ENCODE measurements at places on chromosomes 13 and 19.

DNA sequence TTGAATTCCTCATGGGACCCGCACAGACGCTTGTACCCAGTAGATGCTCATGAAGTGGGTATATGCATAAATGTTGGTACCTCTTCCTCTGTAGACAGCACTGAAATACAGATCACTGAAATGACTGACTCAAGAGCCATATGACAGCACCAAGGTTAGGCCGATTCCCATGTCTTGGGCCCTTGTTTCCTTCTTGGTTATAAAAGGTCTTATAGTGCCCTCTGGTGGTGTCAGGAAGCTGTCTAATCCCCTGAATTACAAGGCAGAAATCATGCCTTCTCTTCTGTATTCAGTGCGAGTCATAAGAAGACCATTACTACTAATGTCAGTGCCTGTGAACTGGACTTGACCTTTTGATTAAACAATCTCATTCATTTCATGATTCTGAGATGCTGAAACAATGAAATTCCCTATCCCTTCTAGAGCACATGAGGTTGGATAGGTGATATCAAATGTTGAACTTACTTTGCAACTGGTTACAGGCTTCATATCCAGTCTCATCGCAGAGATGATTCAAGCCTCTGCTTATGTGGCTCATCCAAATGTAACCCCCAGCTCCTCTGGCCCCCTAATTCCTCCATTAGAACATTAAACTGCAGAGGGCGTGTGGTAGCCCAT, 59.7 kb downstream of the SPATA13 start:
- no peak for DNase-seq

GRCh38 chr13:44763615-44764301, 187.6 kb upstream of the TSC22D1 start:
- DNase-seq = no peak

DNA sequence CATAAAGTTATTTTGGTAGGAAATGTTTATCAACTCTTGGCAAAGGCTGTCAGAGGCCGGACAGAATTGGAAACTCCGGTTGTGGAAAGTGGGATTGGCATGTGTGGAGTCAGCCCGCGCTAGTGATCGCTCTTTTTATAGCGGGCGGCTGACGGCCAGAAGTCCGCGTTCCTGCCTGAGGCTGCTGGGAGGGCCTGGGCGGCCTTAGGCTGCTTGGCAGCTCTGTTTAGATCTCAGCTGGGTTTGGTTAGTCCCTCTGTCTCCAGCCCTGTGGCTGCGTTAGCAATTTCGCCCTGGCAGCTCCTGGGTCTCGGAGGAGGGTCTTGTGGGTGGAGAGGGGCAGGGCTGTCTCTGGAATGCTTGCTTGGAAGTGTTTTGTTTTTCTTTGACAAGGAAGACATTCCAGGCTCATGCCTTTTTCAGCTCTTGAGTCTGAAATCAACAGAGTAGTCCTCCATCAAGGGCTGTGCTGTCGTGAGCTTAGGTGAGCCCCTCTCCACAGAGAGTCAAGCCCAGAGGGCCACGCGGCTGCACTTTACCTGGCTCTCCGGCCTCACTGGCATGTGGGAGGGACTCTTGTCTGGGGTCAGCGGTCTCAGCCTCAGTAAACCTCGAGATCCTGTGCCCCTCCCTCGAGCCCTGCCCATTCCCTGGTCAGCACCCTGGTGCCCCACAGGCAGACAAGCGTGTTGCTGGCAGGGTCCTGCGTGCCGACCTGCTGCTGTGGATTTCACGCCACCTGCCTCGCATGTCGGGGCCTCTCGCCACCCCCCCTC, 22.5 kb downstream of the DOT1L start:
- no peak for DNase-seq

GRCh38 chr19:45187421-45188100, 9.0 kb downstream of the BLOC1S3 start:
- no peak for DNase-seq

DNA sequence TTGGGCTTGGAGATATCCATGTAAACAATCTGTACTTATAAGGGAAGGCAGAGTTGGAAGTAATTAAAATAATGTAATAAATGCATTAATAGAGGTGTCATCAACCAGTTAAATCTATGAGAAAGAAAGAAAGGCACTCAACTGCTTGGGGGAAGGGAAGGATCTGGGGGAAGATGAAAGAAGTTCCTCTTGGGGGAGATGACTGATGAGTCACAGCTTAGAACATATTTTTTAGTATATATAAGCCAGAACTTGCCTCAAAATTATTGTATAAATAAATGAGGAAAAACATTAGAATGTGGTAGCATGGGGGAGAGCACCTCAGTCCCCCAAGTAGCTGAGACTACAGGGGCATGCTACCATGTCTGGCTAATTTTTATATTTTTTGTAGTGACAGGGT, 205.8 kb downstream of the GGACT start:
- no peak for DNase-seq

- DNase-seq = peak; percentile 80
These were observed 603 bp downstream of the RFX1 start for GRCh38 chr19:14005349-14006084.

DNA sequence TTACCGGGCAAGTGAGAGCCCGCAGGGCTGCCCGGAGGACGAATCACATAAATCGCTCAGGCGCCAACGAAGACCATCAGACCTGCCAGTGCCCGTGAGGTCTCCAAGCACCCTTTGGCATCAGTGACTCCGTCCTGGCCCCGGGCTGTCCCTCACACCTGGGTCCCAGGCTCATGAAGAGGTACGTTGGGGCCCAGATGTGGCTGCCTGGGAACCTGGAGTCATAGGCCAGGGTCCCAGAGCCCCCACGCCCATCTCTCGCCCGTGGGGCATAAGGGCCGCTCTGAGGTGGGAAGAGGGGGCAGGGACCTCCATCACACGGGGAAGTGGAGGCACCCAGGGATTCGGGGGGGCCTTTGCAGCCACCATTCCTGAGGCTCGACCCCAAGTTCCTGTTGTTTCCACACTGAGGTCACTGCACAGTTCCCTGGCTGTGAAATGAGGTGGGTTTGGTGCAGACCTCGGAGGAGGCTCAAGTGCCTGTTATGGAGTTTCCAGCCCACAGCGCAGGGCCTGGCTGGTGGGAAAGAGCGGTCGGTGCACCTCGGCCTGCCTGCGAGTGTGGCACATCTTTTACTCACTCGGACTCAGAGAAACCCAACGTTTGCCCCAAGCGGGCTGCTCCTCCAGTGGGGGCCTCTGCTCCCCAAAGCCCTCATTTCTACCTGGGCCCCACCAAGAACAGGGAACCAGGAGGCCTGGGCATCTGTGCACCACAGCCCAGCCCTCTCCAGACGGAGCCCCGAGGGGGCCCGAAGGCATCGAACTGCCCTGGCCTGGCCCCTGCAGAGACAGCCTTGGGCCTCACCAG, 35.9 kb upstream of the C13orf46 start:
- DNase-seq = no peak

- no peak for DNase-seq
These were observed 13.0 kb downstream of the WIZ start for GRCh38 chr19:15436826-15437110.

Measured in activated T-helper 1 cell treated with anti-CD3 and anti-CD28 coated beads, Interleukin-2, amount 50 U/mL, for 16 hours (primary cell).